Karpas-422 (cell line): ENCODE measurements at places on chromosomes 7 and 10.

- no peak for DNase-seq
These were observed 115.0 kb upstream of the HGF start for GRCh38 chr7:81884817-81885216.

GRCh38 chr10:93280699-93281366 is 201.3 kb downstream of the MYOF start:
- DNase-seq: no peak

GRCh38 chr7:122054393-122054792 is 89.7 kb downstream of the AASS start:
- no peak for DNase-seq

DNA sequence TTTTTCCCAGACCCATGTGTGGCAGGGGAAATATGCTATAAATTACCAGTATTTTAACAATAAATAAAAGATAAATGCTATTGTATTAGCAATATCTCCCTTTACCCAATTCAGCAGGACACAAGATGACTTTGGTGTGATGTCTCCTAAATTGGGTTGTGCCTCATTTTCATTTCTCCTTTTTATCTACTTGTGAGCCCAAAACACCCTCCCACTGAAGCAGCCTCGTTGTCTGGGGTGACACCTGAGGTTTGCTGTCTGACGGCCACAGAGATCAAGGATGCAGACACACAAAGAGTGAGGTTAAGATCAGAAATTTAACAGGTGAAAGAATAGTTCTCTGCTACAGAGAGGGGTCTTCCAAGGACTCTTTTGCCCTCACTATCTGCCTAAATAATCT is 27.1 kb upstream of the CC2D2B start:
- DNase-seq: no peak

- no peak for DNase-seq
These were observed 15.9 kb downstream of the FKBP6 start for GRCh38 chr7:73343671-73344380.

GRCh38 chr10:34854147-34854601 is 39.1 kb upstream of the PARD3 start:
- no peak for DNase-seq

GRCh38 chr7:36310897-36311296 is 78.8 kb upstream of the ANLN start:
- DNase-seq: no peak

DNA sequence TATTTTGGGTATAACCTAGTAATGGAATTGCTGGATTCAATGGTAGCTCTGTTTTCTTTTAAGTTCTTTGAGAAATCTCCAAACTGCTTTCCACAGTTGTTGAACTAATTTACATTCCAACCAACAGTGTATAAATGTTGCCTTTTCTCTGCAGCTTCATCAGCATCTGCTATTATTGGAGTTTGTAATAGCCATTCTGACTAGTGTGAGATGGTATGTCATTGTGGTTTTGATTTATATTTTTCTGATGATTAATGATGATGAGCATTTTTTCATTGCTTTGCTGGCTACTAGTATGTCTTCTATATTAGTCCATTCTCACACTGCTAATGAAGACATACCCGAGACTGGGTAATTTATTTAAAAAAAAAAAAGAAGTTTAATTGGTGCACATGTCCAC is 248.6 kb upstream of the MAGI2 start:
- no peak for DNase-seq
